ENCODE measurements at places on chromosomes 11 and 22.

DNA sequence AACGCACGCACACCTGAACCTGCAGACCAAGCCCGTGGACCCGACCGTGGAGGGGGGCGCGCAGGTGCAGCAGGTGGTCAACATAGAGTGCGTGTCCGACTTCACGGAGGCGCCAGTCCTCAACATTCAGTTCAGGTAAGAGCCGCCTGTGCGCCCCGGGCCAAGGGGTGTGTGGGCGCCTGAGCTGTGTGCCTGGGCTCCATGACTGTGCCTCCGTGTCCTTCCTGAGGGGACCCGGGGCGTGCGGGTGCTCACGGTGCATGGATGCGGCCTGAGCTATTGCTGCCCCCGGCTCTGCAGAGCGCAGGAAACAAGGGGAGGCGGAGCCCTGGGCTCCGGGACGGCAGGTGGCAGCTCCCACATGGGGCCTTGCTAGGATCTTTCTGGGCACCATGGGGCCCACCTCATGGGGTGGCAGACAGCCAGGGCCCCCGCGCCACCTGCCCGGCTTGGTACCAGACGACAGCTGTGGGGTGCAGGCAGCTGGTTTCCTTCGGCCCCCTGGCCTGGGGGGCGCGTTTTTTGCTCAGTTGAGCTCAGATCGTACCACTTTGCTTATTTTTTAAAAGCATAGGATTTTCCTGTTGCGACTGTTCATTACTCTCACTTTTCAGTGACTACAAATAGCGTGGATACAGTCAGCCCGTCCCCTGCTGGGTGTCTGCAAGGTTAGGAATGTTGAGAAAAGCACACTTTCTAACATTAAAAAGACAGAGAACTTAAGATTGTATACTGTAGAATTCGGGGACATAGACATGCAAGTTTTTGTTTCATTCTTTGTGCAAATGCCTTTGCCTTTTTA, 28.3 kb downstream of the MUC6 start:
- H3K27me3 ChIP-seq: no peaks in the 10 kb centered on the region
- H3K4me1 ChIP-seq: peaks cover 19% of the 10 kb centered on the region
- no peak for DNase-seq
- peaks cover 13% of the 10 kb centered on the region for H3K36me3 ChIP-seq
- H3K4me3 ChIP-seq: no peak overlapping the region
- no peak overlapping the region for H3K27ac ChIP-seq

DNA sequence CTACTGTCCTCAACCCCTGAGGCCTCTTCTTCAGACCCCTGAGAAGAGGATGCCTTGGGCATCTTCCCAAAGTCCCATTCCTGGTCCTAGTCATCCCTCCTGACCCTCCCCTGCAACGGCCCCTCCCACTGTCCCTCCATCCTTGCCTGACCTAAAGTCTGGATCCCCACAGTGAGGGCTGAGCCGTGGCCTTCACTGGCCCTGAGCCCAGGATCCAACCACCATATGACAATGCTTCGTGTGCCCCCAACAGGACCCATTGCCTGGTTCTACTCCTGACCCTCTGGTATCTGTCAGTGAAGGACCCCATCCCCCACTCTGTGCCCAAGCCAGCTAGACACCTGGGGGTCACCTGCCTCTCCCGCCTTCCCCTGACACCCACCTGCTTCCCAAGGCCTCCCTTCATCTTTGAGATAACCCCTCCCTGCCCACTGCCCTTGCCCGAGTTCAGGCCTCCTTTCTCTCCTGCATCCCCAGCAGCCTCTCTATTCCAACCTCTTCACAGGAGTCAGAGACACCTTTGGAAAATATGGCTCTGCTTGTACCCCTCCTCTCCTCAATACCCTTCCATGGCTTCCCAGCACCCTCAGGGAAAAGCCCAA, 48.0 kb downstream of the LRRC32 start:
- no peak overlapping the region for H3K4me3 ChIP-seq
- no peaks in the 10 kb centered on the region for H3K27me3 ChIP-seq
- peaks cover 14% of the 10 kb centered on the region for H3K4me1 ChIP-seq

DNA sequence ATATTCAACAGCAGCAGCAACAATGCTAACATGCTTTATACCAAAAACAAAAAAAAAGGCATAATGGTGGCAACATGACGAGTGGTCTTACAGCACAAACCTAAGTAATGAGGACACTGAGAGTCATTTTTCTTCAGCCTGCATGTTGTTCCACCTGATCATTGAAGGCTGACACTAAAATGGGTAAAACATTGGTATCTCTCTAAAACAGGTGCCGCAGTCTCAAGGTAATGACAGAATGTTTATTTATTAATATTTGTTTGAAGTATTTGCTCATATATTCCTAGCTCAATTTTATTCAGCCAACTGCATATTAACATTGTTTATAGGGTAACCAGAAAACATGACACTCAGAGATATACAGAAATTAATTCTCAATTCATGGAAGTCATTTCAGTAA, 8.3 kb upstream of the DEUP1 start:
- no peak for DNase-seq
- H3K4me1 ChIP-seq: no peaks in the 10 kb centered on the region
- H3K4me3 ChIP-seq: no peak overlapping the region
- H3K36me3 ChIP-seq: no peaks in the 10 kb centered on the region
- no peak overlapping the region for H3K27ac ChIP-seq
- no peaks in the 10 kb centered on the region for H3K27me3 ChIP-seq

- peaks cover 15% of the 10 kb centered on the region for H3K4me1 ChIP-seq
- H3K27ac ChIP-seq: no peak overlapping the region
- no peak for DNase-seq
- H3K4me3 ChIP-seq: no peak overlapping the region
Measured at GRCh38 chr11:79458709-79459108, 17.9 kb upstream of the TENM4 start.

DNA sequence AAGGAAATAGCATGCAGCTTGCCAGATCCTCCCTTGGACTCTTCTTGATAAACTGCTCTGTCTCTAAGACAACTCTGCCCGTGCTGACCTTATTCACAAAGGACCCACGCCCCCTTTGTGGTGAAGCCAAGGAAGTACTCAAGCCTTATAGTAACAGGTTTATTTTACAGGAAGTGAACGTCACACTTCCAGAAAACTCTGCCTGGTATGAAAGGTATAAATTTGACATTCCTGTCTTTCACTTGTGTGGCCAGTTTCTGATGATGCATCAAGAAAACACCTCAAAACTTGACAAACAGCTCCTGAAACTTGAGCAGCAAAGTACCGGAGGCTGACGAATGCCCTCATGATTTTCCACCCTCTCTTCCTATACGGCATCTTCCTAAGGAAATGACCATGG, 12.5 kb upstream of the PELI3 start:
- peak overlapping the region; percentile 87 for H3K27ac ChIP-seq
- H3K27me3 ChIP-seq: peaks cover 36% of the 10 kb centered on the region
- H3K36me3 ChIP-seq: no peaks in the 10 kb centered on the region
- DNase-seq: no peak

DNA sequence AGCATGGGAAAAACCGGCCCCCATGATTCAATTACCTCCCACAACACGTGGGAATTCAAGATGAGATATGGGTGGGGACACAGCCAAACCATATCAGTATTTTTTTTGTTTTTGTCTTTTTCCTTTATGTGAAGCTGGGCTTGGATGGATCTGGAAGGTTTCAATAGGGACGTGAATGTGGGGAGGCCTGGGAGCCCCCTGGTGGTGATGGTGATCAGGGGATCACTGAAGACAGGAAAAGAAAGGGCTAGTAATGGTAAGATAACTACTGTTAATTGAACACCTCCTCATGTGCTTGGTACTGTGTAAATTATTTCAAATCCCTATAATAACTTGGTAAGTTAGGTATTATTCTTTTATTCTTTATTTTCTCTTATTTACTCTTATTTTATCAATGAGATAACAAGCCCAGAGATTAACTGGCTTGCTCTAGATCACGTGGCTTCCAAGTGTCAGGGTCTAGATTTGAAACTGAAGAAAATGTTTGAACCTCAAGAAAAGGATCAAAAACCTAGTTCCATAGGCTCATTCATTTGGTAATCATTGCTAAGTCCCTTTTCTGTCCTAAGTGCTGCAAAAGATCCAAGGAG, 364.2 kb downstream of the TENM4 start:
- DNase-seq: no peak
- H3K27me3 ChIP-seq: no peaks in the 10 kb centered on the region
- peaks cover 62% of the 10 kb centered on the region for H3K4me1 ChIP-seq
- H3K36me3 ChIP-seq: peaks cover 14% of the 10 kb centered on the region
- no peak overlapping the region for H3K27ac ChIP-seq

DNA sequence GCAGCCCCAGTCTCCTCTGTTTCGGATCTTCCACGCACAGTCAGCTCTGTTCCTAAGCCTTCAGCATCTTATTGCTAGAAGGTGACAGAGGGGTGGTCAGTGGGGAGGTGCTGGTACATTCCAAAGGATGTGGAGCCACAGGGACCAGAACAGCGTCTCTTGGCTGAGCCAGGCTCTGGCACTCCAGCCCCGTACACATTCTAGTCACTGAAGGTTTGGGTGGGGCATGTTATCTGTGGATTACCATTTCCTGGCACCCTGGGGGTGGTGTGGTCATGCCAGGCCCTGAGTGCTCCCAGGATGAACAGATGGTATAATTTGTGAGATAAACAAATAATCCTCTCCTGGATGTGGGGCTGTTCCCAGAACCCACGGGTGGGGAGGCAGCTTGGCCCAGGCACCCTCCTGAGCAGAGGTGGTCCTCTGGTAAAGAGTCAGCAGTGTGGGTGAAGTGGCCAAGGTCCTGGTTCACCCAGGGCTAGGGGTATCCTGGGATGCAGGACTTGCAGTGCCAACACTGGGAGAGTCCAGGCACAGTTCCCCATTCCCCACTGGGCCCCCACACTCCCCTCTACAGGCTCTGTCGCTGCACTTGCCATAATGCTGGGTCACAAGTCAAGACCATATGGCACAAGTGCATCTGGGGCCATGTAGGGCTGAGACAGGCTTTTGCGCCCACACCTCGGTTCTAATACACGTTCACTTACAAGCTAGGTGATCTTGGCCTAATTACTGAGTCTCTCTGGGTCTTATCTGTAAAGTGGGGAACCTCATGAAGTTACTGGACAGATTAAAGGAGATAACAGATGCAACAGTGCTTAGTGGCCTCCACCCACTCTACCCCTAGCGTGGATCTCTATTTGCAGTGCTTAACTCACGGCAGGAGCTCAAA, 33.0 kb downstream of the DKK3 start:
- DNase-seq: peak; percentile 49
- no peaks in the 10 kb centered on the region for H3K27me3 ChIP-seq
- no peak overlapping the region for H3K4me3 ChIP-seq
- H3K4me1 ChIP-seq: peaks cover 37% of the 10 kb centered on the region
- H3K27ac ChIP-seq: no peak overlapping the region

- DNase-seq: no peak
- no peak overlapping the region for H3K27ac ChIP-seq
- no peaks in the 10 kb centered on the region for H3K27me3 ChIP-seq
- H3K36me3 ChIP-seq: no peaks in the 10 kb centered on the region
- H3K4me1 ChIP-seq: peaks cover 5% of the 10 kb centered on the region
Measured at GRCh38 chr11:37984991-37985390, 1387.0 kb upstream of the RAG2 start.

GRCh38 chr11:30045921-30046577, 29.2 kb upstream of the KCNA4 start:
- no peak overlapping the region for H3K4me3 ChIP-seq
- H3K4me1 ChIP-seq: no peaks in the 10 kb centered on the region
- no peaks in the 10 kb centered on the region for H3K36me3 ChIP-seq
- no peak for DNase-seq
- no peak overlapping the region for H3K27ac ChIP-seq

DNA sequence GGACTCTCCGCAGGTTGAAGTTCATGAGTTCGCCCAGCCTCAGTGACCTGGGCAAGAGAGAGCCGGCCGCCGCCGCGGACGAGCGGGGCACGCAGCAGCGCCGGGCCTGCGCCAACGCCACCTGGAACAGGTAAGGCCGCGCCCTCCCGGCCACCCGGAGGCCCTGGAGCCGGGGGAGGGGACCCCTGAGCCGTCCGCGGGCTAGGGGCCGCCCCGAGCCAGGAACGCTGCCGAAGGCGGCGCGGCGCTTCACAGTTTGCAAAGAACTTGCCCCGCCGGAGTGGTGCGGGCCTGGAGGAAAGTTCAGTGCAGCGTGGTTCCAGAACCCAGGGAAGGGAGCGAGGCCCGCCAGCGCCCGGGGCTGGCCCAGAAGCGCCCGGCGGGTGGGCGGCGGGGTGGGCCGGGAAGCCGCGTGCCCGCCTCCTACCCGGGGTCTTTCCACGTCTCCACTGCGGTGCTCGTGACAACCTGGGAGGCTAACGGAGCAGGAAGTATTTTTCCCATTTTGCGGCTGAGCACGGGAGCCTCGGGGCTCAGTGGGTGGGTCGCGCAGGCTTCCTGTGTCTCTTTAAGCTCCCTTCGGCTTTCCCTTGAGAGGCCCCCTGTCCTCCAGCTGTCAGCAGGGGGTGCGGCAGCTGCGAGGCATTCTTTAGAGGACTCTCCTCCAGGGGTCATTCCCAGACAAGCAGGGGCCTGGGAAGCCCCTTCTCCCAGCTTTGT, 635 bp downstream of the PRR5 start:
- H3K27ac ChIP-seq: peak overlapping the region; percentile 79
- no peak for DNase-seq
- no peaks in the 10 kb centered on the region for H3K36me3 ChIP-seq
- peaks cover 18% of the 10 kb centered on the region for H3K4me1 ChIP-seq

DNA sequence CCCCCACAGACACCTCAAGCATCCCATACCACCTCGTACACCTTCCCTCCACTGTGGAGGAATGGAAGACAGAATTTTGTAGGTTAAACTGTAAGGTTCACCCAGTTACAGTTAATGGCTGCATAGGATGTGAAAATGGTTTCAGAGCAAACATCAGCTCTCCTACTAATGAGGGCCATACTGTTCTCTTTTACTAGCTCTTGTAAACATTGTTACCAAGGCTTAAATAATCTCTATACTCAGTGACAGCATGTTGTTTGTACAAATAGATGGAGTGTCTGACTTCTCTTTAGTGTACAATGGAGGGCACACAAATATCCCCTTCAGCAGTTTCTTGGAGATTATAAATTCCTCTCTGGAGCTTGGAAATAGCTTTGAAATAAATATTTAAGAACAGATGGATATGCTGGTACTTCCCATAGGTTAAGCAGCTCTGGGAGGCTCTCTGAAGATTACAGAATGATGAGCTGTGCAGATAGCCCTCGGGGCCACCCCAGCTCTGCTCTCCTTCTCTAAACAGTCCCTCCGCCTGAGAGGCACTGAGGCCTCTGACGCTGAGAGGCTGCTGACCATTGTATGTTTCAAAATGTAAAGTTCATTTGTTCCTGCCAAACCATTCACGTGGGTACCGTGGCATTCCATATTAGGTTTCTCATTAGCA, 25.7 kb downstream of the TTC12 start:
- no peak overlapping the region for H3K27ac ChIP-seq
- no peaks in the 10 kb centered on the region for H3K27me3 ChIP-seq
- H3K4me3 ChIP-seq: no peak overlapping the region
- no peak for DNase-seq
- H3K4me1 ChIP-seq: peaks cover 5% of the 10 kb centered on the region

DNA sequence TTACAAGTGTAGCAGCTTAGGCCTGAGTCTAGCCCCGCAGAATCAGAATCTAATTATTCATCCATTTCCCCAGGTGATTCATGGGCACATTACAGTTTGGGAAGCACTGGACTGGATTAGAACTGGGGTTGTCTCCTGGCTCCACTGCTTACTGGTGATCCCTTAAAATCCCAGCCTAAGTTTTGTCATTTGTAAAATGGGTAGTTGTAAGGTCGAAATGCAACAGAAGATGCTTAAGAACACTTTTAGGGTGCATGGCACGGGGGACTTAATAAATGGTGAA, 1.3 kb downstream of the STX3 start:
- peak overlapping the region; percentile 94 for H3K27ac ChIP-seq
- peaks cover 3% of the 10 kb centered on the region for H3K36me3 ChIP-seq
- peaks cover 37% of the 10 kb centered on the region for H3K4me1 ChIP-seq
- H3K4me3 ChIP-seq: peak overlapping the region; percentile 91
- DNase-seq: no peak
- peaks cover 13% of the 10 kb centered on the region for H3K27me3 ChIP-seq

GRCh38 chr11:46738887-46739286, 19.9 kb downstream of the F2 start:
- H3K27me3 ChIP-seq: no peaks in the 10 kb centered on the region
- H3K4me1 ChIP-seq: no peaks in the 10 kb centered on the region
- H3K36me3 ChIP-seq: peaks cover 22% of the 10 kb centered on the region
- no peak for DNase-seq
- H3K4me3 ChIP-seq: no peak overlapping the region
- H3K27ac ChIP-seq: no peak overlapping the region
